Dermis microvascular lymphatic vessel endothelial cell (primary cell): ENCODE measurements at places on chromosomes 12 and 14.

DNA sequence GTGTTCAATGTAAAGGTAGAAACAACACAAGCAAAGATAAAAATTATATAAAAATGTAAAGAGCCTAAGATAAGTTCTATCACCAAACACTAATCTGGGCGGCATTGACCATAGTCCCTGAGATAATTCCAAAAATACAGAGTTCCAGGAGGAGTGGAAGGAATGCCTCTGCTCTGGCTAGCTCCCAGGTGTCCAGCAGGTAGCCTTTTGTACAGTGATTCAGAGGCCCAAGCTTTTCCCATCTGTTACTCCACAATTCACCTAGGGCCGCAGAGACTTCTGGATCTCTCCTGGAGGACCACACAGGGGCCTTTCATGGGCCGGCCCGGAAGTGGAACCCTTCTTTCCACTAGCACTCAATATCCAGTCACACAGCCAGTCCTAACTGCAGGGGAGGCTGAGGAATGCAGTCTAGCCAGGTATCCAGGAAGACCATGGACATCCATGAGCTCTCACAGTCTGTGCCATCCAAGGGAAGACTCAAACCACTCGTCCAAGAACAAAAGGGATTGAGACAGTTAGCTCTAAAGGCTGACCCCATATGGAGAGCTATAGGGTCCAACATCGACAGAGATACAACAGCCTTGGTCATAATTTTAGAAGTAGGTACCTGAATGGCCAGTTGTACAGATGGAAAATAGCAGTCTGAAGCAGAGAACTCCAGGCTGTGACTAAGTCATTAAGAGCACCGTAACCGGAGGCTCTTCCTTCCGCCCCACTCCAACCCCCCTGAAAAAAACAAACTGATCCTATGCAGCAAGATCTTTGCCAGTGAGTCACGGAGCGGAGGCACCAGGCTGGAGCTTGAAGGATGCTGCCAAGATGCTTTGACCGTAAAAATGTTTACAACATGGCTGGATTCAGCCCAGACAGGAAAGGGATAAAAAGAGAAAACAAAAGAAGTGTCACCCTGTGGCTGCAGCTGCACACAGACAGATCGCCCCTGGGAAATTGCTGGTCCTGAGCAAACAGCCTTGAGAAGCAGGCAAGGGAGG lies 204.8 kb downstream of the NUAK1 start:
- DNase-seq: no peak

- DNase-seq: no peak
These were observed 505 bp downstream of the KCNC2 start for GRCh38 chr12:75208856-75209811.

GRCh38 chr14:100329233-100330006 lies 6.3 kb downstream of the SLC25A47 start:
- DNase-seq: no peak

- DNase-seq: peak; percentile 100
These were observed 58.2 kb upstream of the FLRT2 start for GRCh38 chr14:85471744-85472143.

- DNase-seq: no peak
These were observed 8.6 kb upstream of the GPR68 start for GRCh38 chr14:91252871-91253794.

DNA sequence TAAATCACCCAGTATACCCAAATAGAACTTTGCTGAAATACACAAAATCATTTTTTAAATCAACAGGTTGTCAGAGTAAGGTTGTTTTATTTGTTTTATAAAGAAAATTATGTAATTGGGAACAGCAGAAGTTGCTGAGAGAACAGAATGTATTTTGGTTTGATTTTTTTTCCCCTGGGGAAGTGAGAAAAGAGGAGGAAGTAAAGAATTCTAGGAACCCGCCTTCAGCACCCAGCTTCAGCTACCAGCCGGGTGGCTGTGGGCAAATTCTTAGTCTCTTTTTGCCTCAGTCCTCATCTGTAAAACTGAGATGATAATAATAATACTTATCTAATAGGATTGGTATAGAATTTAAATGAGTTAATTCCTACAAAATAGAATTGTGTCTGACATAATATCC lies 119.4 kb downstream of the SRGAP1 start:
- DNase-seq: no peak

DNA sequence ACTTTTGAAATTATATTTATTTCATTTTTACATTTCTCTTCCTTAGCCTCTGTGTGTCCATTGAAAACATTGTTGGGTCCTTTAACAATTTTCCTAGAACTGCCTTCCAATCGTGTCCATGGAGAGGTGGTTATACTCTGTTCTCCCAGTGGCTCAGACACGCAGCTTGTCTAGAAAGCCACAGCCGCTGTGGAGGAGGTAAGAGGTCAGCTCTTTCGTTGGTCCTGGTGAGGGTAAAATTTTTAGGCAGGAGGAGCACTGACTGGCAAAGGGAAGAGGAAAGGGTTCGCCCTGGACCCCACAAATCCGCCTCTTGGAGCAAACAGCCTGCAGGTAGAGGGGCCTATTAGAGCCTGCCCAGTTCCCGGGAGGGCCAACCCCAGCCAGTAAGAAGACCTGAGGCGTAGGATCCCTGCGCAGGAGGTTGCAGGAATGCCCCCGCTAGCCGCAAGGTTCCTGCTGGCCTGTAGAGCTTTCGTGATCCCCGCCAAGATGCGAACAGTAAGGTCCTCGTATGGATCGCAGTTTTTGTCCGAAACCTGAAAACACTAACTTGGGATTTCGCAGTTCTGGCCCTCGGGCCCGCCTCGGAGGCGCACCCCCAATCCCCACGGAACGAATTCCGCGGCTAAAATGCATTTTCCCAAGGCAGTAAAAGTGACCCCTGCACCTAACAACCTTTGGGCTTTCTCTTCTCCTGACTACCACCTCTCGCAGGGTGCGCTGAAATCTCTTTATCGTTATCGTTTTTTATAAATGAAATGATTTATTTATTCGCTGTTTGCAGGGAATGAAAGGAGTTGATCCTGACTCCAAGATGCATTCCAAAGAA lies 7.5 kb upstream of the PAX9 start:
- no peak for DNase-seq

DNA sequence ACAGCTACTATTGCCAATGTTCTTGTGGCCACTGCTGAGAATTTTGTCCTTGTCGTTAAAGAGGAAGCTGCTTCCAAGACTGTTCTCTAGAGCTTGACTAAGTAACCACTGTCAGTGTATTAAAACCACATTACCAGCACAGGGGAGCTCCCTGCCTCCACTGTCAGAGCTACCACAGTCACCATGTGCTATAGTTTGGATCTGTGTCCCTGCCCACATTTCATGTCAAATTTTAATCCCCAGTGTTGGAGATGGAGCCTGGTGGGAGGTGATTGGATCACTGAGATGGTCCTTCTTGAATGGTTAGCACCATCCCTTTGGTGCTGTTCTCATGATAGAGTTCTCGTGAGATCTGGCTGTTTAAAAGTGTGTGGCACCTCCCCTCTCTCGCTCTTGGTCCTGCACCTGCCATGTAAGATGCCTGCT lies 23.2 kb upstream of the RAP1B start:
- DNase-seq: no peak

DNA sequence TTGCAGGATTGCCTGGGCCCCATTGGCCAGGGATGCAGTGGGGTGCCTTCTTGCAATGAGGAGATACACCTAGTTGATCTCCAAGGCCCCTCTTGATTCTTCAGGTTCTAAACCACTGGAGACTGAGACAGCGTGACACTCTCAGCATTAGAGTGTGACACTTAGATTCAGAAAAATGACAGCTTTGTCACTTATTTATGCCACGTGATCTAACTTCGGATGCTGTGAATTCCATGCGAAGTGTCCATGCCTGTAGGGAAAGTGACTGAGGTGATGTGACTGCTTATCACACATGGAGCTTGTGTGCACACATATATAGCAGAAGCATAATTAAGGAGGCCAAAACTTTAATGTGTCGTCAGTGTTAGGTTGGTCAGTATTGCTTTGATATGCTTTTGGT lies 30.4 kb downstream of the FBXW8 start:
- no peak for DNase-seq

- peak; percentile 56 for DNase-seq
These were observed 1.7 kb upstream of the C12orf56 start for GRCh38 chr12:64392221-64392620.

- DNase-seq: no peak
These were observed 78.3 kb downstream of the BAZ1A start for GRCh38 chr14:34796902-34797301.

GRCh38 chr14:69694730-69695281 lies 72.1 kb upstream of the SRSF5 start:
- no peak for DNase-seq

DNA sequence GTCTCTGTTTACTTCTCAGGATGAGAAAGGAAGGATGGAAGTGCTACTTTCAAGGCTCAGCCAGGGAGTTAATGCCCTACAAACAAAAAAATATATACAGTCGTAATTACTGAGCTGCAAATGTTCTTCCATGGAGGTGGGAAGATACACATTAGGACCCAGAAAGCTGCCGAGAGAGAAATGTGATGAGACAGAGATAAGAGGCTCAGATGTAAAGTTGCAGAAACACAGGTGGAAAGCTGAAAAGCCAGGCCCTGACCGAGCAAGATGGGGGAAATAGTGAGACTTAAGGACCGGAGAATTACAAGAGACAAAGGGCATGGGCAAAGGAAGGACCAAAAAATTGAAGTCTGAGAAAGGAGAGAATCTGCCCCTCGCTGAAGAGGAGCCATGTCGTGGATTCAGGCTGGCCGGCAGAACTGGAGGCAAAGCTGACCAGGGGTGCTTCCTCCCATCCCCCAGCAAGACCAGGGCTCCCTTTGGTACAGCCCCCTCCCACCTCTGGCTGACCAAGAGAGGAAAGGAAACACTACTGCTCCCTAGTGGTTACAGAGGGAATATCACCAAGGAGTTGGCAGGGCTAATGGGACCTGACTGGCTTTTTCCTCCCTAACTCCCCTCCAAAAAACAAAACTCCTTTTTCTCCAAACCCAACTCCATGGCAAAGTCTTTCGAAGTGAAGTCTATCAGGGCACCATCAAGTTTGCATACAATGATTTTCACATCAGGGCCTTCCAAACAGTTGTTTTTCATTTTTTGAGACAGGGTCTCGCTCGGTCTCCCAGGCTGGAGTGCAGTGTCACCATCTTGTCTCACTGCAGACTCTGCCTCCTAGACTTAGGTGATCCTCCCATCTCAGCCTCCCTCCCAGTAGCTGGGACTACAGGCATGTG lies 12.1 kb downstream of the ZFHX2 start:
- peak; percentile 16 for DNase-seq

GRCh38 chr14:103696070-103696402 lies 19.2 kb downstream of the XRCC3 start:
- no peak for DNase-seq

- peak; percentile 28 for DNase-seq
These were observed 48.5 kb downstream of the SVOP start for GRCh38 chr12:108972358-108972757.

DNA sequence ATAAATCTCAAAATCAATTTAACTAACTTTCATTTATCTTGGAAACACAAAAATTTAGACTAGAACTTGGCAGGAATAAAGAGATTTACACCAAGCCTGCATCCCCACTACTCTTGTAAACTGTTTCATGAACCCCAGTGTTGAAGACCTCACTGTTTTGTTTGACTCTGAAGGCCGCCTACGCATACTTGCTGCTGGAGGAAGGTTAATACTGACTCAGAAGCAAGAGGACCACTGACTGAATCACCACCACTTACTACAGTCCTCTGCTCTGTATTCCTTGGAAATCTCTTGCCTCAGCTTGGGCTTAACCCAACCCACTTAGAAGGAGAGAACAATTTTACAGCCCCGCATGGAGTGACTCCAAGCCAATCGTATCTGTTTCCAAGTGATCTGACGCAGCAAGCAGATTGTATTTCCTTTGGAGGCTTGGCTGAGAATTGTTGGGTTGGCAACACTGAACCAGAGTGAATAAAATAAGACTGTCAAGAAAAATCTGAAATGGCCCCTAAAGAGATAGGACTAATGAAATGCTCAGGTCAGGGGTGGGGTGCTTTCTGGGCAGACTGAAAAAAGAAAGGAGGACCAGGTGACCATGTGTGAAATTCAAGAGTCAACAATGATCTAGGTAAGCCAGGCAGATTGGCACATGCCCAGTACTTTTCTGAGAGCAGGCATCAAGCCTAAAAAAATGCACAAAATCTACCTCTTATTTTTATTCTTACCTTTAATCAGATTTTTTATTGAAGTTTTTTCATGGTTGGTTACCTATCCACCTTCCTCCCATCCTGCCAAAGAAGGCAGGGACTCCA lies 248.6 kb downstream of the ZFP36L1 start:
- no peak for DNase-seq

- DNase-seq: no peak
These were observed 4.6 kb downstream of the DTX1 start for GRCh38 chr12:113061061-113061694.

DNA sequence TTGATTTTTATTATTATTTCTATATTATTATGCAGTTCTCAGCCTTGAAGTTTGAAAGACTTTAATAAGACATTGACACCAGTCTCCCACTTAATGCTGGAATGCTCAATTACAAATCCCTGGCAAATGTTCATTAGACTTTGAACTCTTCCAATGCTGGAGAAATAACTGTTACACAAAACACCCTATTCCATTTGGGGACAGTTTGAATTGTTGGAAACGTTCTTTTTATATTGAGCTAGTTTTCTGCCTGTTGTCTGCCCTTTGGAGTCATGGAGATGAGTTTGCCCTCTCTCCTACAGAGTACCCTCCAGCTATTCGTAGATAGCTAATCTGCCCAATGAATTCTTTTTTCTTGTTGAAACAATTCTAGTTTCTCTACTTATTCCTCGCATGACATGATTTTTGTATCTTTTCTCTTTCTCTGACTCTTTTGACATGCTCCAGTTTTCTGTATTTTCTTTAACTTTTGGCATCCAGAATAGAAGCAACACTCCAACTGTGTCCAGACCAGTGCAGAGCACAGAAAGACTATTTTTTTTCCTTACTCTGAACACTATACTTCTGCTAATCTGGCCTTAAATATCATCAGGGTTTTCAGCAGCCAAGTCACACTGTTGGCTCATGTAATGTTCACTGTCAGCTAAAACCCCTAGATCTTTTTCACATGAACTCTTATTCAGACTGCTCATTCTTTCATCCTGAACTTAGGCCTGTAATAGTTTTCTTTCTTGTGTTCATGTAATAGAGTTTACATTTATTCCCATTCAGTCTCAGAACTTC lies 379.3 kb downstream of the RAD51B start:
- DNase-seq: peak; percentile 15

DNA sequence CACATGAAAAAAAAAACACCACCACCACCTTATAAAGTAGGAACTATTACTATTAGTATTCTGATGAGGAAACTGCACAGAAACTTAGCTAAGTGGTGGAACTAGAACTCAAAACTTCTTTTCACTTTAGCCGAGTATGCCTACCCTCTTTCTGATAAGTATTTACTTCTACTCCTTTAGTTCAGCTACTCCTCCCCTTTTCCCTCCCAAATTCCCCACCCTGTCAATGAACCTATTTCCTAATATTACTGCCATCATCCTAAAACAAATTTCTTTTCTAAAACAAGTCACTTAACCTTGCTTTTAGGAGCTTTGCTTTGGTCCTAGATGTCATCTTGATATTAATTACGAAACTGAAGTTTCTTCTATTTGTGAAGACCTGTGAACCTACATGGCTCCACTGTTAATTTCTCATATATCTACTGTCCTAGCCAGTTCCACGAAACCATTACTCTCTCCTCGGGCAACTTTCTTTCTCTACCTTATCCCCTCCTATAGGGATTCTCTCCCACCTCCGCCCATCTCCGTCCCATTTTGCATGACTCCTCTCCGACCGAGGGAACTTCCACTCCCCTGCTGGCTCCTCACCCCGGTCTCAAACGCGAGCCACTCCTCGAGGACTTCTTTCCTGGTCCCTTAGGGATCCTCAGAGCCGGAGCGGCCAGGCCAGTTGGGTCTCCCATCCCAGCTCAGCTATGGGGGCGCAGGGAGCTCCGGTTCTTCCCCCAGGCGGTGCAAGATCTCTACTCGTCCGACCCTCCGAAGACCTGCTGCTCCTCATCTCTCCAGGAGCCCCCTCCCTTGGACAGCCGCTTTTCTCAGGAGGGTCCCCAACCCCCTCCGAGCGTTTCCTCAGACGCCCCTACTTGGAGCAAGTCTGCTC lies 1.1 kb downstream of the NUMB start:
- DNase-seq: peak; percentile 31
